ENCODE measurements at places on chromosomes 4 and X.

DNA sequence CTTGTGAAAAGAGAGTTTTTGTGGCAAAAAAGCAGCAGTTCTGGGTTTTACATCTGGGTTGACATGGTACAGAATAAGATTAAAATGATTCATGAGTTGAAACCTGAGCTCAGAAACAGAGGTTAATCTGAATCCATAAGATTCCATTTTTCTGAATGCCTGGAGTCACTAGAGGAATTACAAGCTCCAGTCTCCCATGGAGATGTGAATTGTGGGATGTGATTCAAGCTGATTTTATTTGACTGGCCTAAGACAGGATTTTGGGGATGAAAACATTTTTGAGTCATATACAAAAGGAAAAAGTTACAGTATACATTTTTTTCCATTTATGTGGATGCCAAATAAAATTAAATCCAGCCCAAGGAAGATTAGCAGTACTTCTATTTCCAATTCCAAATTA lies 161.1 kb downstream of the RBM46 start:
- no peak for DNase-seq

DNA sequence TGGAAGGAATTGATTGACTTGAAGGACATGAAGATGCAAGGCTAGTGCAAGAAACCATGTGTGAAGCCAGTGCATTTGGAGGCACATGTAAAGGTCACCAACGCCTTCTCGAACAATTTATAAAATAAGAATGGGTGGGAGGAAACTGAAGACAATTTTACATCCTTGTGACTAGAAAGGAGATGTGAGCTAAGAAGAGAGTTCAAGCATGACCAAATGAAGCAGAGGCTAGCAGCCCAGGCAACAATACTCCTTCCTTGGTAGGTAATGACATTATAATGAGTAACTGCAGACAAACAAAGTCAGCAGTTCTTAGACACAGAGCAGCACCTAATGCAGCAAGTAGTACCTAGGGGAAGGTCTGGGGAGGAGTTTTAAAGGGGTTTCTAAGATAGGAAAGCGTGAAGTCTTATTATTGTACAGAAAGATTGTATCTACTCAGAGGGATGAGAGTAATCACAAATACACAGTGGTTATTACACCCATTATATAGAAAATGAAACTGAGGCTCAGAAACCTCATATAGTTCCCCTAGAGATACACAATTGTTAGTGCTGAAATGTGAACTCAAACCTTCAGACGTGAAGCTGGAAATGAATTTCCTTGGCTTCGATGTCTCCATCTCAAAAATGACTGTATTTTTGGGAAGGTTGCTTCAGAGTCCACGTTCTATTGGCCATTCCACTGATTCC lies 56.1 kb downstream of the ATXN3L start:
- no peak for DNase-seq

GRCh38 chr4:89369581-89369980 lies 62.0 kb upstream of the GPRIN3 start:
- DNase-seq: no peak

DNA sequence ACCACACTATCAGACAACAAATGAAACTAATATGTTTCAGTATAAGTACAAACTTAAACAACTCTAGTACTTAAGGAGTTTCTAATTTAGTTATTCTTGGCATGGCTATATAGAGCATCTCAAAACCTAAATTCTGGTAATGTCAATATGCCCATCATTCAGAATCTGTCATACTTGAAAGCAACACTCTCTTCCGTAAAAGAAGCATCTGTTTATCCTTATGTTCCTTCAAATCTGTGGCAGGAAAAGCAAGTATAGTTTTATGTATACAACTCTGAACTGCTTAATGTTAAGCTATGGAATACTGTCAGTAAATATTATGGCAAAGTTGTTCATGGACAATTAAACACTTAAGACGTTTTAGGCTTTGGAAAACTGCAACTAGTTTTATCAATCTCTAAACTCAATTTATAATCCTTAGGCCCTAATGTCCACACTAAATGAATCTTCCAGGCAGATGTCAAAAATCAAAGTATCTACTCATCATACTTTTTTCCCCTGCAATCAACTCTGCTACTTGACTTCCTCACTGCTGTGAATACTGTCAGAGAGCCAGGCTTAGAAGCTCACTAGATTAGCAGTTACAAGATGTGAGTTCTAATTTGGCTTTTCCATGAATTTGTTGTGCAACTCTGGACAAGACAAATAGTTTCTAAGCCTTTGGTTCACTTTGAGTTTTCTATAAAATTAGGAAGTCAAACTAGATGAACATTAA lies 109.4 kb downstream of the SCLT1 start:
- no peak for DNase-seq

GRCh38 chr4:168394556-168394955 lies 76.0 kb upstream of the DDX60 start:
- no peak for DNase-seq
